Stimulated activated CD4-positive, alpha-beta T cell treated with anti-CD3 and anti-CD28 coated beads, Interleukin-2, amount 100 ng/mL, for 4 hours (primary cell): ENCODE measurements at places on chromosomes 6 and 20.

- no peak for DNase-seq
Measured at GRCh38 chr6:51300510-51300909, 481.8 kb downstream of the TFAP2B start.

DNA sequence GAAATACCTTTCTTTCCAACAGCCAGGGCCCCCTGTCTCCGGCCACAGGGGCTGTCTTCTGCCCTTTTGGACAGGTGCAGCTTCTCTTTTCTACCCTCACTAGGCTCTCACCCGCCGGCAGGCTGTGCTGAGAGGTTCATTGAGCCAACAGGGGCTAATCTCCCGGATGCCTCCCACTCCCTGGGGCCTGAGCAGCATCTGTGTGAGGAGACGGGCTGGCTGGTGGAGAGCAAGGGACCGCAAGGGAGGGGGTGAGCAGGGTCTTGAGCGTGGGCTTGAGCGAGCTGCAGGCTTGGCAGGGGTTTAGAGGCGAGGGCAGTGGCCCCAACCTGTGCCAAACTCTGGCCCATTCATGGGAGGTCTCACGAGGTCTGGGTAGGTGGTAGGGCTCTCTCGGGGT is 56.5 kb upstream of the CST7 start:
- no peak for DNase-seq

DNA sequence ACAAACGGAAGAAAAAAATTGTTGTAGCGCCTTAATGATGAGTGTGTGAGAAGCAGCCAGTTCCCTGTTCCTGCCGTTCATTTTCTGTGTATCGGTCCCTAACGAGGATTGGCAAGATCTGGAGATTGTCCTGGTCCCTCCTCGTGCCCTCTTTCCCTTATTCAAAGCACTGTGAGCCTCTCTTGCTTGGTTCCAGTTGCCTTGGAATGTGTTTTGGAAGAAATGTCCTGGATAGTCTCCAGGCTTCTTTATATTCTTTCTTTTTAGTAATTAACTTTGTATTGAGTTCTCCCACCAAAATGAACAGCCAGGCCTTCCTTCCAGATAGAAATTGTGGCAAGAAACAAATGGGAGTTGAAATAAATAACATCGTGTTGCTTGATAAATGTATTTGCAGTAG is 348.3 kb downstream of the CDH26 start:
- DNase-seq, result no peak

GRCh38 chr6:13272131-13273046 is 55.9 kb downstream of the TBC1D7 start:
- no peak for DNase-seq

DNA sequence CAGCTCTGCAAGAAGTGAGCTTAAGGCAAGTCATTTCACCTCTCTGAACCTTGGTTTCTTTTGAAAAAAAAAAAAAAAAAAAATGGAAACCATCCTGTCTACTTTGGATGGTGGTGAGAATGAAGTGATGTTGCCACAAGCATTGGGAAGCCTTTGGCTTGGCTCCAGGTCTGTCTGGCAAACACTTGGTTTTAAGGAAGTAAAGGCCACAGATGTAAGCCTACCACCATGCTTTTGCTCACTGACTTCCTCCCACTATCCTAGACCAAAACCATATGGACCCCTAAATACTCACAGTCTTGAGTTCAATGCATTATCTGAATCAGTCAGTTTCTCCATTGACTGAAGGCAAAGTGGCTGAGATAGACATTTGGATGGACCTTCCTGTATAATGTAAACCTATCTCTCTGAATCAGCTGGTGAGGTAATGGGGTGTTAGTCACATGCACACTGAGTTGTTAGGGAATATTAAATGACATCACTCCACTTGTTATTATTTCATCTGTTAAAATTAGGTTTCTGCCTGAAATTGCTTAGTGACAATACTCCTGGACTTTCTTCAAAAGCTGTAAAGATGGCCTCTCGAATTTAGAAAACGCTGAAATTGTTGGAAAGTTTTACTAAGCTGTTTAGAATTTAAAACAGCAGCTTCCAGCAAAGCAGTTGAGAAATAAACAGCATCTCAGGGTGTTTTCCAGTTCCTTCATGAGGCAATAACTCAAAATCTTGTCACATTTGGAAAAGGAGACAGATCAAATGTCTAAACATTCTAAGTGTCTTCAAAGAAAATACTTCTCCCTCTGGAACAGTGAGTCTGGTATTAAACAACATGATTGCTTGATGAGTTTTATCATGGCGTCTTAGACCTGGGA is 833.5 kb downstream of the DHX35 start:
- DNase-seq, result no peak

- no peak for DNase-seq
Measured at GRCh38 chr6:38673397-38674165, 29.4 kb downstream of the GLO1 start.

GRCh38 chr6:19538096-19538495 is 299.1 kb upstream of the ID4 start:
- DNase-seq, result no peak

GRCh38 chr6:43014434-43014909 is 423 bp downstream of the KLHDC3 start:
- no peak for DNase-seq

DNA sequence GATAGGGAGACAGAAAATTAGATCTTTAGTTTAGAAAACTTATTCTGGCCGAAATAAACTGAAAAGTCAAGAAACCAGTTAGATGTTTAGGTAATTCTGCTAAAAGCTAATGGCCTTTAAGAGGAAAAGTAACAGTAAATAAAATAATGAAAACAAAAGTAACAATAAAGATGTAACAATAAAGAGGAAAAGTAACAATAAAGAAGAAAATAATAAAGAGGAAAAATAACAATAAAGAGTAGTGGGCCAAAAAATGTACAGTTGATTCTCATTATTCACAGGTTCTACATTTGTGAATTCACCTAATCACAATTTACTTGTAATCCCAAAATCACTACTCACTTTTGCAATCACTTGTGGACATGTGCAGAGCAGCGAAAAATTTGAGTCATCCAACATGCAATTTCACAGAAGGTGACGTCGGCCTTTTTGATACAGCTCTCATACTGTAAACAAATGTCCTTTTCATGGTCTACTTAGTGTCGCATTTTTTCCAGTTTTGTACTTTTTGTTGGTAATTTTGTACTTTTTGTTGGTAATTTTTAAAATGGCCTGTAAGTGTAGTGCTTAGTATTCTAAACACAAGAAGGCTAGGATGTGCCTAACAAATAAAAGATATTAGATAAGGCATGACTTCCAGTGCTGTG is 24.0 kb downstream of the HBS1L start:
- DNase-seq, result no peak

- DNase-seq, result no peak
Measured at GRCh38 chr6:13668291-13668928, 43.2 kb downstream of the RANBP9 start.

DNA sequence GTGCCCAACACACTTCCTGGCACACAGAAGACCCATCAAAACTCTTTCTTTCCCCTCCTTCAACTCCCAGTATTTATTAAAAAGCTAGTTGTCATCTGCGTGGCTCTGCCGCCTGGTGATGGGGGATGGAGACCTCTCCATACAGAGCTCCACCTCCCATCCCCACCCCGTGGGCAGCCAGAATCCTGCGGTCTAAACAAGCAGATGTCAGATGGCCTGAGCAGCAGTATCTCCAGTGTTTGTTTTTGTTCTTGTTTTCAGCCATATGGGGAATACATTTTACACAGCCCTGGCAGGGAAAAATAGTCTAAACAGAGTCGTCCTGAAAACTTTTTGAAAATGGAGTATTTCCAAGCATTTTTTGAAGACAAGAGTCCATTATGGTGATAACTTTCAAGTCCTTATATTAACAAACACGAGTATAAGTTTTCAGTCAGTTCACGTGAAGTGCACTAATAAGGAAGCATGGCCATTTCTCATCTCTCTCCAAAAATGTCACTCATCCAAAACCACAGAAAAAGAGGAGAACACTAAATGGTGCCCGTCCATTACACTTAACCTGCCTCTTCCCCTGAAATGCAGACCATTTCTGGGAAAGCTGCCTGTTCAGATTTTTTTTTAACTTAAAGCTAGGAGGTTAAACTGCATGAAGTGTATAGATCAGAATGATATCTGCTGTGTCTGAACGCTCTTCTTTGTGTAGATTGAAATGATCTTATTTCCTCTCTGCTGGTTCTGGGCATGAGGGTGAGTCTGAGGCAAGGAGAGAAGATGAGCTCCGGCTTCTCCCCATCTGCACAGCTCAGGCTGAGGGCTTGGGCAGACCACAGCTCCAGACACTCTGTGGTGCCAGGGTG is 91.0 kb downstream of the TCP11 start:
- DNase-seq, result no peak
